ENCODE measurements at places on chromosomes 3 and 15.
A peak's percentile ranks its signal among the peaks of the same experiment; 100 is the strongest.

GRCh38 chr3:112011376-112011940 lies 12.7 kb downstream of the TAGLN3 start:
- DNase-seq = no peak

GRCh38 chr3:133469140-133469731 lies 69.4 kb downstream of the BFSP2 start:
- DNase-seq = no peak

DNA sequence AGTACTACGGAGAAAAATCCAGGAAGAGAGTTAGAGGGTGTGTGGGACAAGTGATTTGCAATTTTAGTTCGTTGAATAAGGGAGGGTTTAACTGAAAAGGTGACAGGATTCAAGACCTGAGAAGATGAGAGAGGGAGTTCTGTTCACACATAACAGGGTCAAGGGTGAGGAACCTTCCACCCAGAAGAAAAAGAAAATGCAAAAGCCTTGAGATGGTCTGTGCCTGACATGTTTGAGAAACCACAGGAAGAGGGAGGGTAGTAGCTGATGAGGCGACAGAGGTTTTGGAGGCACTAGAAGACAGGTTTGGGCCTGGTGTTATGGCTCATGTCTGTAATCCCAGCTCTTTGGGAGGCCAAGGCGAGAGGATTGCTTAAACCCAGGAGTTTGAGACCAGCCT lies 591 bp upstream of the SLC25A20 start:
- DNase-seq = peak; percentile 20

DNA sequence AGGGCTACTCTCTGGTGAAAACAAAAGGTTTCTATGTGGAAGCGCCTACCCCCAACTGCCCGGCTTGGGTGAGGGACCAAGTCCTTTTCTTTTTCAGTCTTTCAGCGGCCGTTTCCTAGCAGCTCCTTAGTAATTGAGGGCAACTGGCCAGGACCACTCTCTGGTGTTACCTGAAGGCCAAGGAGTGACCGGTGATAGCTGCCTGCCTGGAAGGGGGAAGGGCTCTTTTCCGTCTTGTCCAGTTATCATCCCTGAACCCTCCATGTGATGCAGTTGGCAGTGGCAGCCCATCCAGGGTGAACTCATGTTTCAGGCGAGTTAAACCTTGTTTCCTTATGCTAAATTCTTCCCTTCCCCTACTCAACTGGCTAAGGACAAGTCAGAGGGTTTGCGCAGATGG lies 33.3 kb downstream of the RHCG start:
- no peak for DNase-seq

DNA sequence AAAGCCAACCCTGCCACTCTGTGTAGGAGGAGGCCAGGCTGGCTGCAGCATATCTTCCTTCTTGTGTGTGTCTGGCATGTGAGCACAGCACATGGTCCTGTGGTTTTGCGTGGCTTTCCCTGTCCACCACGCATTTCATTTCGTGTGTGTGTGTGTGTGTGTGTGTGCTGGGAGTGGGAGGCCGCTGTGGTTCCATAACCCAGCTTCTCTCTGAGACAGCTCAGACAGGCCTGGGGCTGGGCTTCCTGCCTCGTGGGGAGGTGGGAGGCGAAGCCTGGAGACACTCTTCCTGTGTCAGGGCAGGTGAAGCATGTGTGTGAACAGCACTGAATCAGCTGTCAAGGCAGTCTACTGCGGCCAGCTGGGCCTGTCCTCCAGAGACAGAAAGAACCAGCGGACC lies 16.0 kb upstream of the MRPS22 start:
- no peak for DNase-seq

DNA sequence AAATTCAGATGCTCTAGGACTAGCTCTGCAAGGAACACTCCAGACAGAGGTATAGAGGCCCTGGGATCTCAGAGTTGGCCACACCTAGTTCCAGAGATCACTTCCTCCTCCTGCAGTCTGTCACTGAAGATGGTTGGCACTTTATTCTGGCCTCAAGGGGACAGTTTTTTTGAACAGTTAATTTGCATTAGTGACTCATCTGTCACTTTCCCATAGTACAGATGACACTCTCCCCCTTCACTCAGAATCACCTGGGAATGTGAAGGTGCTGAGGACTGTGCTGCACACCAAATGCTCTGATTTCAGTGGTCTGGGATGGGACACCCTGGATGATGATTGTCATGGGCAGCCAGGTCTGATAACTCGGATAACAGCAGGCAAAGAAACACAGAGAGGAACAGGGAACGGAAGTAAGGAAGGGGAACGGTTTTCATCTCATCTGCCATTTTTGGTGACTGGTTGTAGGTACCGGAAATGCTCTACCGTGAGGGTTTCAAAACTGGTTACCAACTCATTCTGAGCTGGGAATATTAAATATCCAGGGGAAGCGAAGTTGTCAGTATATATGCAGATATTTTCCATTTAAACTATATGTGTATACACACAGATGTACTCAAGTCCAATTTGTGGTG lies 232.5 kb upstream of the ST8SIA2 start:
- DNase-seq = no peak

DNA sequence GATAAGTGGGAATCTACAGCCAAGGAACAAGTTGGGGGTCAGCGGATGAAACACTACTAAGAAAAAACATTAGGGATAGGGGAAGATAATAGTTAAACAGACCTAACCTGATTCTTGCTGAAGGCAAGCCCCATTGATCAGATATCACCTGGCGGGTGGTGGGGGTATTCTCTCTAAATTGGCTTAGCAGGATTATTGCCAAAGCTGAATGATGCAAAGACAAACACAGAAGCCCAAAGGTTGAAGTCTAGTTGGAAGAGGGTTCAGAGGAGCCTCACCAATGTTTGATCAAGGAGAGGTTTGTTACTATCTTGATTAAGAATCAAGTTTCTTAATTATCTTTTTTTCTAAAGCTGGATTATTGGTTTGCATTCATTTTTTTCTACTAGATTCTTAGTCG lies 371.9 kb upstream of the CNTN4 start:
- DNase-seq = no peak

GRCh38 chr15:37142371-37142770 lies 42.0 kb upstream of the MEIS2 start:
- DNase-seq = no peak

- DNase-seq = no peak
These were observed 63.6 kb downstream of the TLE3 start for GRCh38 chr15:70034141-70034540.

GRCh38 chr15:25093455-25094029 lies 138.8 kb downstream of the SNRPN start:
- DNase-seq = no peak

DNA sequence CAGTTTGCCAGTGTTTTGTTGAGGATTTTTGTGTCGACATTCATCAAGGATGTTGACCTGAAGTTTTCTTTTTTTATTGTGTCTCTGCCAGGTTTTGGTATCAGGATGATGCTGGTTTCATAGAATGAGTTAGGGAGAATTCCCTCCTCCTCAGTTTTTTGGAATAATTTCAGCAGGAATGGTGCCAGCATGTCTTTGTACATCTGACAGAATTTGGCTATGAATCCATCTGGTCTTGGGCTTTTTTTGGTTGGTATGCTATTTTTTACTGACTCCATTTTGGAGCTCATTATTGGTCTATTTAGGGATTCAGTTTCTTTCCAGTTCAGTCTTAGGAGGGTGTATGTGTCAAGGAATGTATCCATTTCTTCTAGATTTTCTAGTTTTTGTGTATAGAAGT lies 320.0 kb upstream of the PPP2R3A start:
- DNase-seq = no peak

DNA sequence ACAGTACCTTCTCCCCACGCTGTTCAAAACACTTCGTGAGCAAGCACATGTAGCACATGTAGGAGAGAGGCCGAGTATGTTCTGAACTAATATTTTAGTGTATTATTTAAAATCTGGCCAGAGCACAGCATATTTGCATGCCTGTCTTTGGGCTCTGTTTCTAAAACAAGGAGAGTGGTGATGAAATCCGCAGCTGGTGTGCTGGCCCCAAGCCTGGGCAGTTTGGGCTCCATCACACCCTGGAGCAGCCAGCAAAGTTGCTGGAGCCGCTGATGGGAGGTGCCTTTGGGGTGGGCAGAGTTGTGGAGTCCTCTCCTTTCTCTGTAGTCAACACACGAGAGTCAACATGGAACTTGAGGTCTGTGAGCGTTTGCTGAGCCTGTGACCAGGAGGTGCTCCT lies 116.6 kb downstream of the SLCO3A1 start:
- no peak for DNase-seq

DNA sequence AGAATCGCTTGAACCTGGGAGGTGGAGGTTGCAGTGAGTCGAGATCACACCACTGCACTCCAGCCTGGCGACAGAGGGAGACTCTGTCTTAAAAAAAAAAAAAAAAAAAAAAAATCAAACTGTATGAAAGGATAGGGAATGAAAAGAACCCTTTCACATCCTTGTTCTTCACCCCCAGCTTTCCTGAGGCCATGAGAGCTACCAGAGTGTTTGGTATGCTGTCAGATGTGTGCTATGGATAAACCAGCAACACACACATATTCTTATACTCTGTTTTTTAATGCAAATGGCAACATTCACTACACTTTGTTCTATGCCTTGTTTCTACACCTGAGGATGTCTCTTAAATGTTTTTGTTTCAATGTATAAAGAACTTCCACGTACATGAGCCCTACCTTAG lies 33.5 kb downstream of the RPL22L1 start:
- no peak for DNase-seq

- DNase-seq = no peak
These were observed 41.3 kb downstream of the PSMD6 start for GRCh38 chr3:63981980-63982379.

DNA sequence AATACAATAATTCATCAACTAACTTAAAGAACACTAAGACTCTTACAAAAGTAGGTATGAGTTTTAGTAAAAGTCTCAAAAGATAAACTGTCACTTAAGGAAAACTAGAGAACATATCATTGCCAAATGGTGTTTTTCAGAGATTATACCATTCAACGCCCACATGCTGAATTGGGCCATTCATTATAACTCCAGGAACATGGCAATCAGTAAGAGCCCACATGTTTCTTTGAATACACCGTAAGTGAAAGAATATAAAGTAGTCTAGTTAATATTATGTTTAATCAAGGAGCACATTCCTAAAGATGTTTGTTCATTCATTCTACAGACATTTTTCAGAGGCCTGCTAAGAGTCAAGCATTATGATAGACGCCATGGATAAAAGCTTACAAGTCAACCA lies 22.9 kb downstream of the B3GNT5 start:
- no peak for DNase-seq

GRCh38 chr3:28542351-28542750 lies 193.7 kb upstream of the AZI2 start:
- DNase-seq = no peak

DNA sequence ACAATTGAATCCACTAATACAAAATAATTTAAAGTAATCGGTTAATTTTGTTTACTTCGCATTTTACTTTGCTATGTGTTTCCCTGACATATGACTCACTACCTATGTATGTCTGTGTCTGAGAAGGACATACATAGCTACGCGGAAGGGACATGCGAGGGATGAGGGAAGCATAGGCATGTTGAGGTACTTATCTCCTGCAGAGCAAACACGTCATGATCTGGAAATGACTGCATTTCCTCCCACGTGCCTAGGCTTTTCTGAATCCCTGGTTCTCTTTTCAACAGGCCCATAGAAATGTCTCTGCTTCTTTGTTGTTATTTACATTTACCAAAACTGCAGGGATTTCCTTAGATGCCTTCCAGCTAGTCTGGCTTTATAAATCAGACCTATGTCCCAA lies 27.5 kb downstream of the ALCAM start:
- DNase-seq = no peak

DNA sequence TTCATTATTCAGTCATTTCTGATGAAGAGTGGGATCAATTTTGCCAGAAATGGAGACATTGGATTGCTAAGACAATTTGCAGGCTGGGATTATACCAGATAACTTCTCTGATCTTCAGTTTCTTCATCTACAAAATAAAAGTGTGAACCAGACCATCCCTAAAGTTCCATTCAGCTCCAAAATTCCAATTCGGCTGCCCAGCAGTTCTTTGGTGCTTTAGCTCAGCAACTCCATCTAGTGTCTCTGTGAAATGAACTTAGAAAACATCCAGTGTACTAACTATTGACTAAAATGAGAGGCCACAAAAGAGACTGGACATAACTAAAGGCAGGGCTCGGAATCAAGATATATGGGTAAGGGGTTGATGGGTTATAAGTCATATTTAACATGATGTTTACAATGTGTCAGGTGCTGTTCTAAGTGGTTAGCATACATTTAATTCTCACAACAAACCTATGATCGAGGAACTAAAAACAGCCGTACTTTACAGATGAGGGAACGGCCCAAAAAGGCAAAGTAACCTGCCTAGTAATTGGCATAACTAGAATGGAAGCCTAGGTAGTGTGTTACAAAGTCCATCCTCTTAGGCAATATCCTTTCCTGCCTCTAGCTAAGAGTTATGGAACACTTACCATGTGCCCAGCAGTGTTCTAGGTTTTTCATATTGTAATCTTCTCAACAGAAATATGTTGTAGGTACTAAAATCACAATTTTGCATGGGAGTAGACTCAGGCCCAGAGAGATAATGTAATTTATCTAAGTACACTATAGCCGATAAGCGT lies 17.0 kb downstream of the THAP10 start:
- no peak for DNase-seq

- DNase-seq = no peak
These were observed 11.3 kb downstream of the CGNL1 start for GRCh38 chr15:57387564-57388076.

DNA sequence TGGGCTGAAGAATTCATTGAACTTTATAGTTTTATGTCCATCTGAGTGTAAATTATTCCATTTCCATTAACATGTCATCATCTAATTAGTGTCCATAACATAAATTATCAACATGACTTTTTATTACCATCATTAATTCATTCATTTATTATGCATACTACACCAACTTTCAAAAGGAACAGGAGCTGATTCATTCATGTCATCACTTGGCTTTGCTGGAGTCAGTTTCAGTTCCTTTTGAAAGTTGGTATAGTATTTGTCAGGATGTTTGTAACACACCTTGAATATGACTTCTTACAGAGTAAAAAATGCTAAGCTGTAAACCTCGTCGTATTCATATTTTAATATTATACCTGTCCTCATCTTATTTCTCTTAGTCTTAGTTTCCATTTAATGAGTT lies 298.0 kb upstream of the RBMS3 start:
- DNase-seq = no peak

DNA sequence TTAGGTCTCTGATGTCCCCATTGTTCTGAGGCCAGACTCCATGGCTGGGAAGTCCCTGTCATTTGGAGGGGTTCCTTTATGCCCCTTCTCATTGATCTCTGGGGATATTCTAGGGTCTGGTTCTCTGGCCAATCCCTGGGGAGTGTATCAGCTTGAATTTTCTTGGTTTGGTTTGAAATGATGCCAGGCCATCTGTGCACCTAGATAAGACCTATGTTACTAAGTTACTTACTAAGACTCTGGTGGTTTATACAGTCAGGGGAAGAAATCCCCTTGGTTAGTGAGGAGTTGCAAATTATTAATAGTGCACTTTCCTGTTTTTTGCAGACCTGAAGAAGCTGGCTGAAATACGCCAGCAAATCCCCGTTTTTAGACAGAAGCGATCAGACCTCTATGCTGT lies 20.3 kb downstream of the NIT2 start:
- no peak for DNase-seq

GRCh38 chr15:99944131-99944530 lies 210.9 kb upstream of the LYSMD4 start:
- no peak for DNase-seq
